ENCODE measurements at places on chromosomes 16 and 17.

DNA sequence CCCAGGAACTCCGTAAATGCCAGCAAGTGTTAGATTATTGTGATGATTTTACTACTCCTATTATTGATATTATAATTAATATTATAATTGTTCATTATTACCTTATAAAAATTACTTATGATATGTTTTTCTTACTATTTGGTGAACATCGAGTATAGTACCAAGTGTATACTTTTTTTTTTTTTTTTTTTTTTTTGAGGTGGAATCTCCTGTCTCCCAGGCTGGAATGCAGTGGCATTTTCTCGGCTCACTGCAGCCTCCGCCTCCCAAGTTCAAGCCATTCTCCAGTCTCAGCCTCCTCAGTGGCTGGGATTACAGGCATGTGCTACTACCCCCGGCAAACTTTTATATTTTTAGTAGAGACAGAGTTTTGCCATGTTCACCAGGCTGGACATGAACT is 347.0 kb downstream of the WWOX start:
- DNase-seq = no peak

- DNase-seq = no peak
Measured at GRCh38 chr16:46621934-46622676, 926 bp upstream of the SHCBP1 start.

GRCh38 chr17:63032142-63032541 is 66.1 kb downstream of the TANC2 start:
- no peak for DNase-seq

GRCh38 chr17:68972119-68972704 is 17.0 kb upstream of the ABCA8 start:
- DNase-seq = no peak

GRCh38 chr16:71675380-71675779 is 49.1 kb downstream of the PHLPP2 start:
- DNase-seq = no peak

- DNase-seq = no peak
Measured at GRCh38 chr16:85448557-85449190, 164.4 kb upstream of the GSE1 start.

DNA sequence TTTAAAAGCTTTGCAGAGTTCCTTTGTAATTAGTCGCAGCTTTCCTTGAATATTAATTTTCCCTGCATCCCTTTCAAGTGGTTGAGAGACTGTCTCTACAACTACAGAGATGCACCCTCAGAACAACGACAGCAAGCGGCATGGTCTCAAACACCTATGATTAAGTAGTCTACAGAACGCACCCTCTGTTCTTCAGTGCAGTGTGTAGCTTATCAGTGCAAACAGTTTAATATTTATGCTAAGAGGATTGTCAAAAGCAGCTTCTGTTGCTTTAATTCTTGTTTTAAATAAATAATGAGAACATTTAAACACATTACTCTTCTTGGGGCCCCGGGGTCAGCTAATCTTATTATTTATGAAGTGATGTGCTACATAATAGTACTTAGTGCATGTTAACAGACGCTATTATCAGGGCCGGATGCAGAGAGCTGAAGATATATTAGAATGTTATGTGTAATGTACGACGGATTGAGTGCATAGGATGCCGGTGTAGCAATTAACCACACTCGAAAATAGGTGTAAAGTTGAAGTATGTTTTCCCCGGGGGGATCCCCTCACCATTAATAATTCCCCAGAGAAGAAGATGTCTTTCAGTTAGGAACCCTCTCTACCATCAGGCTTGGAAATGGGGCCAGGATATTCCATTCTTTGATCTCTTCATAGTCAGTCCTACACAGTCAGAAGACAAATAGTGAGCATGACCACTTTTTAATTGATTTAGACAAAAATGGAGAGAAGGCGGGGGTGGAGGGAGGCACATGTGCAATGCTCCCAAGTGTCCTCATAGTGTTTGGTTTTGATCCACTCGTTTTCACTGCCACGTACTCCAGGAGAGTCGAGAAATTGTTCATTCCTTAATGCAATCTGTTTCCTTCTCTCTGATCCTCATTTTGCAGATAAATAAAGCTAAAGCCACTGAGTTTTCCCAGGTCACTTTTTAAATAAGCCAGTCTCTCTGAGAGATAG is 176.3 kb downstream of the IRX3 start:
- DNase-seq = no peak

- no peak for DNase-seq
Measured at GRCh38 chr17:17495536-17496188, 533 bp downstream of the RASD1 start.

GRCh38 chr17:2218426-2218825 is 85.2 kb downstream of the SMG6 start:
- DNase-seq = no peak

GRCh38 chr16:10923650-10924214 is 18.5 kb downstream of the DEXI start:
- DNase-seq = no peak

Data from NCI-H1048 (cell line).